ACHN (cell line): ENCODE measurements at places on chromosomes 6 and 20.

DNA sequence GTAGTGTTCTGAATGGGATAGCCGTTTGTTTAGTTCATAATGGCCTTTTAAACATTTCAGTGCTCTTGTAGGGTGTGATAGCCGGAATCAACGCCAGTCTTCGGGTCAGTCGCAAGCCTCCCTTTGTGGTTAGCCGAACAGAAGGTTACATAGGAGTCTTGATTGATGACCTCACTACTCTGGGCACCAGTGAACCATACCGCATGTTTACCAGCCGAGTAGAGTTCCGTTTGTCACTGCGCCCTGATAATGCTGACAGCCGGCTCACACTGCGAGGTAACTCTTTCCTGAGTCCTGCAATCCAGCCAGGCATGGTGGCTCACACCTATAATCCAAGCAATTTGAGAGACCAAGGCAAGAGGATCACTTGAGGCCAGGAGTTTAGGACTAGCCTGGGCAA lies 20.4 kb downstream of the MTO1 start:
- no peak for DNase-seq

DNA sequence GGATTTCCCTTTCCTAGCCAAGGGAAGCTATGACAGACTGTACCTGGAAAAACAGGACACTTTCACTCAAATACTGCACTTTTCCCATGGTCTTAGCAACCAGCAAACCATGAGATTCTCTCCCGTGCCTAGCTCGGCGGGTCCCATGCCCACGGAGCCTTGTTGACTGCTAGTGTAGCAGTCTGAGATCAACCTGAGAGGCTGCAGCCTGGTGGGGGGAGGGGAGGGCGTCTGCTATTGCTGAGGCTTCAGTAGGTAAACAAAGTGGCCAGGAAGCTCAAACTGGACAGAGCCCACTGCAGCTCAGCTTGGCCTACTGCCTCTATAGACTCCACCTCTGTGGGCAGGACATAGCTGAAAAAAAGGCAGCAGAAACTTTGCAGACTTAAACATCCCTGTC lies 61.8 kb downstream of the EPM2A start:
- DNase-seq: no peak

DNA sequence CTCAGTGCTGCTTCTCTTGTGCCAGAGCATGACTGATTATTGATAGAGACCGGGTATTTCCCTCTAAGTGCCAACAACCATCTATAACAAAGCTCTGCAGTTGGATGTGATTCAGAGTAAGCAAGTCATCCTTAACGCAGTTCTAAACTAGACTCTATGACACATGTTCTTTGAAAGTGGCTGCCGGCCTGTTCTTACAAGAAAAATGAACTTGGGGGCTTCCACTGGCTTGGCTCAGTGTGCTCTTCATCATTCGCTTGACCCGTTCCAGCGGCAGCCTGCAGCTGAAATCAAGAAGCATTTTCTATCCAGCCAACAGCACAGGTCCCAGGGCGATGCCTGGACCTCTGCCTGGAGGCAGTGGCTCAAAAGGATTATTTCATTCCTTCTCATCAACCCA lies 29.8 kb downstream of the GFOD1 start:
- DNase-seq: no peak

DNA sequence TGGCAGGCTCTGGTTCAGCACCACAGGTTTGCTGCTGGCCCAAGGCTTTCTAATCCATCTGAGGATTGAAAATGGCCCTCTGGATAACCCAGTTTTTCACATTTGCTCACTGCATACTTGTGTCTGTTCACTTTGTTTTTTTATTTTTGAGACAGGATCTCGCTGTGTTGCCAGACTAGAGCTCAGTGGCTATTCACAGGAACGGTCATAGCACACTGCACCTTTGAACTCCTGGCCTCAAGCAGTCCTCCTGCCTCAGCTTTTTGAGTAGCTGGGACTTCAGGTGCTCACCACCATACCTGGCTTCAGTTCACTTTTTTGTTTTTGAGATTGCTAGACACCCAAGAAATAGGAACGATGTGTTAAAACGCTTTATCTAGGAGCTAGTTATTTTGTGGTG lies 57.9 kb downstream of the ITCH start:
- no peak for DNase-seq

- DNase-seq: no peak
These were observed 5.7 kb downstream of the MRPS26 start for GRCh38 chr20:3051385-3052019.

DNA sequence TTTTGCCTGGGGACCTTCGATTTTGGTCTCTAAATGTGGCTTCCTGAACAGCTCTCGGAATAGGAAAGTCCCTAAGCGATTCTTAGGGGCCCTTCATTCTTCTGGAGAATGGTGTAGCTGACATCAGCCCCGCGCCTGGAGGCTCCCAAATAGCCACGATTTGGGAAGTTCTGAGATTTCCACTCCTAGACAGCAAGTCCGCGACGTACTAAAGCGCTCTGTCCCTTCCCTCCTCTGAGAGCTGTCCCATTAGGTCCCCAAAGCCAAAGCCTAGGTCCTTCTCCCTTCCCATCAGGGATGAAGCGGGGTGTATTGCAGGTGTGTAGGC lies 756 bp downstream of the MOXD1 start:
- peak; percentile 35 for DNase-seq

DNA sequence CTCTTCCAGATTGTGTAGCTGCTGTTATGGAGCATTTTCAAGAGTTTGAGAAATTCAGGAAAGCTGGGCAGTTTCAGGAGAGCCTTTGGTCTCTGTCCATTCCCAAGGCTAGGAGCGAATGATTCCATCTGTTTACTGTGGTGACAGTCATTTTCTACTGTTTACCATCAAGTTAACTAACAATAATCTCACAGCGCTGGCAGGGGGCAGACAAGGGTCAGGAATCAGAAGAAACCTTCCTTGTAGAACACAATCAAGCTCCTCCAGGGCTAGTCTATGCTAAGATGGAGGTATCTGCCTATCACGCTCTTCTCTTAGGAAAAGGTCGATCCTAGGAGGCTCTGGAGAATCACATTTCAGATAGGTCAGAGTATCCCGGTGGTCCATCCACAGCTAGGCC lies 293.9 kb downstream of the KIF16B start:
- no peak for DNase-seq

DNA sequence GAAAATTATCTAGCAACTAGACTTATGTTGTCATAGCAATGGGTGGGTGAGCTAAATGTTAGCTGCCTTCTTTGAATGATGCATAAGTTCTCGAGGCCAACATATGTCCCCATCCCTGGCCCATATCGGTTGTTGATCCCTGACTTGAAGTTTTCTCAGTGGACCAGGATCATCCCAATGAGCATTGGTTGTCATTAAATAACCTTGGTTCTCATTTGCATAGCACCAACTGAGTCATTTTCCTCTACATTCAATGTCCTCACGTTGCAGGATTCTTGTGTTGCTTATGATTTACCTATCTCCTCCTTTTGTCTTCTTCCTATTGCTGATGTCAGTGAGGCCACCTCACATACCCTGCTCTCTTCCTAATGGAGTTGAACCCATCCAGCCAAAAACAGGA lies 12.1 kb upstream of the AHCY start:
- DNase-seq: no peak

- DNase-seq: no peak
These were observed 82.4 kb downstream of the IRF4 start for GRCh38 chr6:473768-474452.

DNA sequence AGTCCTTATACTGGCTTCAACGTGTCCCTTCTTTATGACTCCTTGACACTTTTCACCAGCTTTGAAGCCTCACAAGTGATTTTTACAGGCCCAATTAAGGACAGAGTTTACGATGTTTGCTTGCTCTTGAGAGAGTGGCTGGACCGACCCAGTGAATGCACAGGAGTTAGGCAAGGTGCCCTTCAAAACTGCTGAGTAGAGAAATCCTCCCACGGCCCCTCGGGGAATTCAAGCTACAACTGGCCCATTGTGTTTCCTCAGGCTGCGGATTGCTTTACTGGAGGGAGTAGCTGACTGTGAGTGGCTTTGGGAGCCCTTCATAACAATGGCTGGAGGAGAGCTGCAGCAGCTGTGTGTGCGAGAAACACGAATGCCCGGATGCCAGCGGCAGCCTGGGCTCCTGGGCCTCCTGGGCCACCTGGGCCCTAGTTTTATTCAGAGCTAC lies 50.0 kb downstream of the SGK1 start:
- no peak for DNase-seq

DNA sequence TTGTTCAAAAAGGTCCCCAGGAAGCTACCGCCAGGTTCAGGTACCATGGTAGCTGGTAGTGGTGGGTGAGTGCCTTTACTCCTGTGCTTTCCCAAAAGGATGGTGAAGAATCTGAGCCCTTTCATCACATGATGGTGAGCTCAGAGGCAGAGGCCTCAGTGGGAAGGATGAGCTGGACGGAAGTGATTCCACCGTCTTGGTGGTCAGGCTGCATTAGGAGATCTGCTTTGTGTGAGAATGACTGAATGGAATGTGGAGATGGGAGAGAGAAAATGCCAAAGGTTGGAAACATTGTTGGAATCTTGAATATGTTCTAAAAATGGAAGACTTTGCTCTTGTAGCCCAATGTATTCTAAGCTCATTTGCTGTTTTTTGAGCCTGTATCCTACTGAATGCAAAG lies 108.1 kb upstream of the SCP2D1 start:
- DNase-seq: peak; percentile 77

DNA sequence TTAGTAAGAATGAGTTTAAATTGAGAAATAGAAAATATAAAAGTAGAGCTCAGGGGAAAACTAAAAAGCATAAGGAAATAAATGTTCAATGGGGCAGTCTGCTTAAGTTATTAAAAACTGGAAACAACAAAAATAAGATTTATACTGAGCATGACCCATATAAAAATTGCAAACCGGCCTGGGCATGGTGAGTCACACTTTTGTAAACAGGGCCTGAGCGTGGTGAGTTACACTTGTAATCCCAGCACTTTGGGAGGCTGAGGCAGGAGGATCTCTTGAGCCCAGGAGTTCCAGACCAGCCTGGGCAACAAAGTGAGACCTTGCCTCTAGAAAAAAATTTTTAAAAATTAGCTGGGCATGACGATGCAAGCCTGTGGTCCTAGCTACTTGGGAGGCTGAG lies 74.6 kb downstream of the TMEM244 start:
- no peak for DNase-seq

GRCh38 chr6:30047220-30047619 lies 13.8 kb upstream of the POLR1H start:
- DNase-seq: no peak

- no peak for DNase-seq
These were observed 117.8 kb upstream of the GMDS start for GRCh38 chr6:2363211-2363610.

GRCh38 chr6:23268348-23268747 lies 699.0 kb downstream of the HDGFL1 start:
- no peak for DNase-seq

DNA sequence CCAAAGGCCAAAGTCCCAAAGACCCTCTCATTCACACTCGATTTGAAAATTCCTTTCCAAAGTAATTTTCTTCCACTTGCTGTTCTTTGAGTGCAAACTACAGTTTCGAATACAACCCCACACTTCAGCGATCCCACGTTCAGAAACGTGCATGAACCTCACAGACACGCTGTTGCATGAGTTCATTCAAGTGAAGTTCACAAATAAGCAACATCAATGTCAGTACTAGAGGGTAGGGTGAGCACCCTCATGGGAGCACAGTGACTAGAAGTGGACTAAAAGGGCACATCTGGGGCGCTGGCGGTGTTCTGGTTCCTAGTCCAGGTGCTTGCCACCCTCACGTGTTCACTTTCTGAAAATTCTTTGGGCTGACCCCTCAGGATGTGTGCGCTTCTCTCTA lies 59.0 kb downstream of the FAM50B start:
- no peak for DNase-seq

DNA sequence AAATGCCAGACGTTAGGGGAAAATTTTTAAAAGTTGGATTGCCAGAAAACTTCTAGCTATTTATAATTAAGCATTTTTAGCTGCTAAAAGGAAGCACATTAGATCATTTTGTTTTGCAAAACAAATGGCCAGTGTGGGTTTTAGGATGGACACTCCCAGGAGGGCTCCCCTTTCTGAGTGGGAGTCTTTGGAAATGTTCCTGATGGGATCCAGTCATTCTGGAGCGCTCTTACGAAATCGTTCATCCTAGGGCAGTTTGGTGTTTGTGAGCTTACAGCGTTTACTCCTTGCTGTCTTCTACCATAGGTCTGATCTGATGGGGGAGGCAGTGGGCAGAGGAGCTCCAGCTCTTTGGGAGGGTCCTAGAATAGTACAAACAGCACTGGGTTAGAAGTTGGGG lies 14.7 kb downstream of the GNAS start:
- no peak for DNase-seq

GRCh38 chr20:5161536-5162164 lies 34.8 kb downstream of the CDS2 start:
- no peak for DNase-seq

DNA sequence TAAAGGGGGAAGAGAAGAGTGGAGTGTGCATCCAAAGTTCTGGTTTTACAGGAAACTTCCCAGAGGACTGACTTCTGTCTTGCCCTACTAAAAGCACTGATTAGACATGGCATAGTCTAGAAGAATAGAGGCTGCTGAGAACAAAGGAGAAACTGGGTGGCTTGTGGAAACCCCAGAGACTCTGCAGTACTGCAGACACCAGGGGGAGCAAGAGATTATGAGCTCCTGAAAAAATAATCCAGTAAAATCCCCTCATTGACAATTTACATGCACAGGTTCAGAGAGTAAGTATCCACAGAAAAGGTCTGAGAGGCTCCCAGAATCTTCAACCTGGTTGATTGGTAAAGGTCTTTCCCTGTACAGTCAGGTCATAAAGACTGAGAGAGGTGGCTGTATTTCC lies 48.7 kb upstream of the CLVS2 start:
- DNase-seq: peak; percentile 2

- DNase-seq: no peak
These were observed 74.0 kb downstream of the AGPAT4 start for GRCh38 chr6:161199850-161200249.

DNA sequence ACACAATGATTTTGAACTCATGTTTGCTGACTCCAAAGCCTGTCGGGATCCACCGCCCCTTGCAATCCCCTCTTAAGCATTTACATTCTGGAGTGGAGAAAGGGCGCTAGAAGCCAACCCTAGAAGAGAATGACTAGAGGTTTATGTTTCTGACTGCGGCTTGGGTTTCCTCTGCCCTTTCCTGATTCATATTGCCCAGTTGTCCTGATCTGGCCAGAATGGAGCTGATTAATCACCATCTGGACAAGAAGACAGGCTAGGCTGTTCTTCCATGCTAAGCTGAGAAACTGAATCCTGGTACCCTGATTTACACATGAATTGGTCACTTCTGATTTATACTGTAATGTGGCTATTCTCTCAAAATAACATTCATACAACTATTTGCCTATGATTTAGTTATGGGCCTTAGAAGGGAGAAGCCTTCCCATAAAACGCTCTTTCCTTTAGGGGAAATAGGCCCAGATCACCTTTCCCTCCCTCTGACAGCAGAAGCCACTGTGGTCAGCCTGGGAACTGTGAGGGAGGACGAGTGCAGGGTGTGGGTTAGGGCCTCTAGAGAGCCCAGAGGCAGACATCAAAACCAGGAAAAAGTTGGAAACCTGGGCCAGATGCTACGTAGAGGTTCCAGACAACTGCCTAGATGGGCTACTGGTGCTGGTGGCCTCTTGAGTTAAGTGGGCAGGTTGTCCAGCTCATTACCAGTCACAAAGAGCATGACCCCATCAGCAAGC lies 199.2 kb upstream of the PRDM1 start:
- DNase-seq: no peak

- no peak for DNase-seq
These were observed 2.9 kb downstream of the SIRPB1 start for GRCh38 chr20:1616858-1617434.
